Astrocyte (in vitro differentiated cells and primary cell): ENCODE measurements at places on chromosomes 6 and 20.

- DNase-seq: no peak
Observed at GRCh38 chr20:3696745-3697587, 15.2 kb upstream of the ADAM33 start.

DNA sequence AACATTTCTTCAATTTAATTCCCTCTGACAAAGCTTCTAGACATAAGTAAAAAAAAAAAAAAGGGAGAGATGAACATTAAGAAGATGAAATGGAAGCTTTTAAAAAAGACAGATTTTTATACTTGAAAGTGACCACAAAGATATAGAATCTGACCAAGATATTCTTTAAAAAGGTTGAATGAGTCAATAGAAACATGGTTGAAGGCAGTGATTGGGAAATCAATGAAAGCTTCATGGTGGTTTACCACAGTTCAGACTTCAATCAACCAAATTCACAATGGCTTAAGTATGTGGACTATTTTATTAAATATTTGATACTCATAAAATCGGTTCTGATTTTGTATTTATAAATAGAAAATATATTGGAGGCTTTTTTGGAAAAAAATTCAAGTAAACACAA, 248.4 kb upstream of the HSF2 start:
- peak; percentile 6 for DNase-seq

- DNase-seq: no peak
Observed at GRCh38 chr20:4875578-4876067, 125.7 kb downstream of the SLC23A2 start.

- no peak for DNase-seq
Observed at GRCh38 chr6:33018904-33019303, 9.5 kb upstream of the HLA-DOA start.

GRCh38 chr6:29005183-29005885, at the start of gene ZNF311:
Gene ZNF311, minus strand, starts transcription at chr6:29005315. Its CDS starts 1,361 bp downstream, at chr6:29003954.
- peak; percentile 52 for DNase-seq

GRCh38 chr6:26304797-26305640, 60.0 kb upstream of the BTN3A2 start:
- DNase-seq: peak; percentile 82

- DNase-seq: no peak
Observed at GRCh38 chr6:89084954-89085353, 4.4 kb downstream of the PNRC1 start.

GRCh38 chr20:56914532-56914931, 285.4 kb downstream of the TFAP2C start:
- DNase-seq: no peak

DNA sequence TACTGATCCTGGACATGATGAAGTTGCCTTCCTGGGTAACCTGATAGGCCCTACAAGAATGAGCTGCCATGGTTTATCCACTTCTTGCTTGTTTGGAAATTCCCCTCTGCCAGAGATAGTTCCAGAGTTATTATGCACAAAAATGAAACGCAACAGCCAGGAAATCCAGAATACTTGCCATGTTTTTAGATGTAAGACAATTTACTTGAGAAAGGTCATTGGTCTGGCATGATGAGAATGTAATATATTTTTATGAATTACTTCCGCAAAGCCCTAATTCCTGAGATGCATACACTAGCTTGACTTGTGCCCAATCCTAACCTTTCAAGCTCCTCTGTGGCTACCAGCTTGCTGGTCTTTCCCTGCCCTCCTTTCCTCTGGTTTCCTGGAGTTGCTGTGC, 27.9 kb upstream of the NT5E start:
- peak; percentile 65 for DNase-seq

GRCh38 chr20:33524261-33524660, 34.4 kb downstream of the CBFA2T2 start:
- DNase-seq: peak; percentile 45

- no peak for DNase-seq
Observed at GRCh38 chr6:110439356-110439755, 24.0 kb upstream of the DDO start.

- DNase-seq: peak; percentile 68
Observed at GRCh38 chr6:163419413-163420288, 5.1 kb downstream of the QKI start.

DNA sequence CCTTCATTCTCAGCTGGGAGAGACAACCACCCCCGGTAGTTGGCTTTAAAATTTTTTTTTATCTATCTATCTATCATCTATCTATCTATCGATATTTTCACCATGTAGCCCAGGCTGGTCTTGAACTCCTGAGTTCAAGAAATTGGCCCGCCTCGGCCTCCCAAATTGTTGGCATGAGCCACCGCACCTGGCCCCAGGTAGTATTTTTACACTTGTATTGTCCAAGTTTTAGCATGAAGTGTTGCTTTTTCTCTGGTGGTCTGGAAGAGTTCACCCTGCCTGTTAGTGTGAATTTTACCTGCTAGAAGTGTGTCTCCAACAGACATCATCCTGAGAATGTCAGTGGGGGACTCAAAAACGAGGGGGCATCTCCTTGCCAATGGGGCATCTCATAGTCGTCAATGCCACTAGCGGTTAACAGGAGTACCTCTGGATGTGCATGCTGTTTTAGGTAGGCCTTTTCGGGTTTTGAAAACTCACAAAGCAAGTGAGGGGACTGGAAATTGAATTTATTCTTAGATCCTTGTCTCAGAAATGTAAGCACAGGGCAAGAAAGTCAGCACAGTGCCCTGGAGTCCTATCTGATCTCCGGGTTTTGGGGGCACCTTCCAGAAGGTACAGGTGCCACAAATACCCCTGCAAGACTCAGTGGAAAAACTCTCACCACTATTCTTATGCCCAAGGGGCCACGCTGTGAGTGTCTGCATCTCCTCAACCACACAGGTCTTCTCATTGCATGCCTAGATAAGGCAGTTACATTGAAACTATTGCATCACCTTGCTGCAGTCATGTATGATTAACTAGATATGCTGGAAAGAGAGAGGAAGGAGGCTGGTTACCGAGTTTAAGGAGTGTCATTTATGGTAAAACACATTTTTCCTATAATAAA, 37.1 kb downstream of the TNFAIP3 start:
- DNase-seq: peak; percentile 67

GRCh38 chr20:35319192-35319870, 27.1 kb upstream of the FAM83C start:
- DNase-seq: peak; percentile 83

DNA sequence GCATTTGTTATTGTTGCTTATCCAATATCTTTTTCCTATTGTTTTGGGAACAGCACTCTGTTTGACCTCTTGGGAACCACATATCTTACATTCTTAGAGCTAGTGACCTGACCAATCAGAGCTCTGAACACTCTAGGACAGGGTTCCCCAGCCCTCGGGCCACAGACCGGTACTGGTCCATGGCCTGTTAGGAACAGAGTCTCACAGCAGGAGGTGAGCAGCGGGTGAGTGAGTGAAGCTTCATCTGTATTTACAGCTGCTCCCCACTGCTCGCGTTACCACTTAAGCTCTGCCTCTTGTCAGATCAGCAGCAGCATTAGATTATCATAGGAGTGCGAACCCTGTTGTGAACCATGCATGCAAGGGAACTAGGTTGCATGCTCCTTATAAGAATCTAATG, 226.0 kb upstream of the TSHZ2 start:
- DNase-seq: no peak

- DNase-seq: no peak
Observed at GRCh38 chr20:35339636-35340035, 47.4 kb upstream of the FAM83C start.

- DNase-seq: no peak
Observed at GRCh38 chr6:143198312-143198711, 137.6 kb downstream of the AIG1 start.

GRCh38 chr6:111648100-111648499, 42.4 kb upstream of the TRAF3IP2 start:
- no peak for DNase-seq

DNA sequence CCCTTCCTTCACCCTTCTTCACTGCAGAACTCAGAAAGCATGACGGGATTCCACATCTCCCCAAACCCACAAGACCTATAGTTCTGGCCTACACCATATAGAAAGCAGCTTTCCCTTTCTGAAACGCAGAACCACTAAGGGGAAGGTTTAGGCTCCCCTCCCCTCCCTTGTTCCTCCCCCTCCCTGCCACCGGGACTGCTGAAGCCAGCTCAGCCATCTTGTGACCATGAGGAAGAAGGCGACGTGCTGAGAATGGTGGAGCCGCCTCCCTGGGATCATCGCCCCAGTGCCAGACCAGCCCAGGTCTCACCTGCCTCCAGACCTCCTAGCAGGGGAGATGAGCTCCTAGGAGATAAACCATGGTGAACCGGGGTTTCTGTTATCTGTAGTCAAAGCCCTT, 19.6 kb downstream of the SERPINB6 start:
- no peak for DNase-seq

DNA sequence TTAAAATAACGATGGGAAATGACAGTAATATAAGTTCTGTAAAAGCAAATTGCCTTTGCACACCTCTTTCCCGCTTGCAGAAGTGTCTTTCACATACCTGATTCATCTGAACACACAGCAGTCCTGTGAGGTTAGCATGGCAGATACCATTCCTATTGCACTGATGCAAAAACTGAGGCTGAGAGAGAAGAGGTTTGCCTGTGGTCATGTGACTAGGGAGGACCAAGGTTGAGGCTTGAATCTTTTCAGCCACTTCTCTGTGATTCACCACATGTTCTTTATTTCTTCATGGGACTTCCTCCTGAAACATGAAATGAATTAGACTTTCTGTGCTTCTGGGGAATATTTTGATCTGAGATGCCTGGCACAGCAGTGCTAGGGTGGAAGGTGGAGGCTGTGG, 92.9 kb downstream of the VEGFA start:
- DNase-seq: no peak

DNA sequence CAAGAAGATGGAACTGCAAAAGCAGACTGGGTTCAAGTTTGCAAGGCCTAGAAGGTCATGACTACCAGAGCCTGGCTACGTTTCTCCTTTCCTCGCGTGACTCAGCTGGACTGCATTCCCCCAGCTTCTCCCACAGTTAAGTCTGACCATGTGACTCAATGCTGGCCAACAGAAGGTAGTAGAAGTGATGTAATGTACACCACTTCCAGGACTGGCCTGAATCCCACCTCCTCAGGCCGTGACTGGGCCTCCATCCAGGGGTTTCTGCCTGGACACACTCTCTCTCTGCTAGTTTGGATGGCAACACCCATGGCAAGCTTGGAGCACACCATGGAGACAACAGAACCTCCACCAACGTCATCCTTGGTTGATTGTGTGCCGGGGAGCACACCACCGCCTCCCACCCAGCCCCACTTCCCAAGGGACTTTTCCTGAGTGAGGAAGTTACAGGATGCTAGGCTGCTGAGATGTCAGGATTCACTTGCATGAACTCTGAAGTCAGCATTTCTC, 112.0 kb upstream of the CDYL start:
- DNase-seq: peak; percentile 91

GRCh38 chr20:35085477-35086225, 7.0 kb downstream of the TRPC4AP start:
- no peak for DNase-seq

DNA sequence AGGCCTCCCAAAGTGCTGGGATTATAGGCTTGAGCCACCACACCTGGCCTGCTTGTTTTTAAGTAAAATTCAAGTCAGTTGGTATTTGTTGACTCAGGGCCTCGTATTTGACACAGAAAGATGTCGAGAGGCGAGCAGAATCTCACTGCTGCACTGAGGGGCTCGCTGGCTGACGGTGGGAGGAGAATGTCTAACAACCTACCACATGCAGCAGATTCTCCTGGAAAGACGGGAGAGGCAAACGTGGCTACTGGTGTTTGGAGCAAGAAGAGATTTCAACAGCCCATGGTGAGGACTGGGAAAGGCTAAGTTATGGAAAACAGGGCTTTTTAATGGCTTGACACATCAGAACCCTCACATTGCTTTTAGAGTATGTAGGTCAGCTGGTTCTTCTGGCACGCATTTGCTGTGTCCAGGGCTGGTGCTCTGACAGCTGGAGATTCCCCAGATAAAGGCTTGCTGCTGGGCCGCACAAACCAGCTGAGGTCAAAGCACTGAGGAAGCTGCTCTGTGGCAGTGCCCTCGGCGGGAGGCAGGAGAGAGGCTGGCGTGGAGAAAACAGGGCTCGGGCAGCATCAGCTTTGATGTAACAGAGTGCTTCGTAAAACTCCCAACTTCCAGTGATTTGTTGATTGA, 84.2 kb upstream of the FRMD1 start:
- peak; percentile 34 for DNase-seq

DNA sequence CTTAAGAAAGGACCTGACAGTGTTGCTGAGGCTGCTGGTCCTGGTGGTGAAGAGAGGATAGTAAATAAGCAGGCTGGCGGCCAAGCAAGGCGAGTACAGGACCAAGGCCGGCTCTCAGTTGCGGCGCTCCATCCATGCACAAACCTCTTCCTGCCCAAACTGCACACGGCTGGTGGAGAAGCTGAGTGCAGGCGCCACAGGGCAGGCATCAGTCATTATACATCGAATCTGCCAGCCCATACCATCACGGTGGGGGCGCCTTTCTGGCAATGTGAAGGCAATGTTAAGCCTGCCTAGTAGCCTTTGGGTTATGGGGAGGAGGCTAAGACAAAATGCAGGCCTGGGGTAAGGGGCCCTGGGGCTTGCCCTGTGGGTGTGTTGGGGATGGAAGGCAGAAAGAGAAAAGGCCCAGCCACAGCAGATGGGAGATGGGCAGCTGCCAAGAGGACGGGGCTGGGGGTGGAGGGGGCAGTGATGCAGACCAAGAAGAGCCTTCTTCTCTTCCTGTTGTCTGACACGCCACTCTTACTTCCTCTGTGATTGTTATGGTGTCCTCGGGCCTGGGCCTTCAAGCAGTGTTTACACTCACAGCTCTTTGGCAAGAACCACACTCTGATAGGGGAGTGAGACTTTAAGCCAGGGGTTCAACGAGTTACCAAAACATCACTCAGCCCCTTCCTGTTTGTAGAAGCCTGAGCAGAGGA, 20.3 kb upstream of the KCNK16 start:
- no peak for DNase-seq

DNA sequence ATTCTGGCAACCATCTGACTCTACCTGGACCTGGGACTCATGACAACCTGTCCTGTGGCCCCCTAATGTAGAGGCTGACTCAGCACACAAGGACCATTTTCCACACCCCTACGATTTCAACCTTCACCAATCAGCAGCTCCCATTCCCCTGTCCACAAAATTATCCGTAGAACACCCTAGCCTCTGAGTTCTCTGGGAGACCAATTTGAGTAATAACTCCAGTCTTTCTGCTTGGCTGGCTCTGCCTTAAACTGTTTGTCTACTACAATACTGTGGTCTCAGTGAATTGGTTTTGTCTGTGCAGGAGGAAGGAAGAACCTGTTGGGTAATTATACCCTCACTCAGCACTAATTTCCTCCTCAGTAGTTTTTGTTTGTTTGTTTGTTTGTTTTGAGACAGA, 99.3 kb upstream of the MRPS10 start:
- peak; percentile 65 for DNase-seq

GRCh38 chr6:139288496-139289040, 3.2 kb downstream of the TXLNB start:
- DNase-seq: no peak

GRCh38 chr6:15389084-15389764, 143.4 kb downstream of the JARID2 start:
- no peak for DNase-seq

- DNase-seq: peak; percentile 66
Observed at GRCh38 chr6:136812174-136812573, 10.2 kb upstream of the PEX7 start.

GRCh38 chr6:24667378-24667803, 514 bp downstream of the ACOT13 start:
- DNase-seq: no peak

- DNase-seq: no peak
Observed at GRCh38 chr20:43539975-43540672, 18.7 kb upstream of the SGK2 start.
